Stimulated activated CD4-positive, alpha-beta T cell treated with anti-CD3 and anti-CD28 coated beads, Interleukin-1b, Interleukin-23, amount 100 ng/mL, for 48 hours (primary cell): ENCODE measurements at places on chromosomes 6 and 20.

- DNase-seq: no peak
These were observed 58.4 kb downstream of the ANKEF1 start for GRCh38 chr20:10093087-10093591.

- no peak for DNase-seq
These were observed 39.6 kb downstream of the PDSS2 start for GRCh38 chr6:107419733-107420132.

GRCh38 chr6:27867051-27867944 lies 44.9 kb downstream of the OR2B2 start:
- DNase-seq: peak; percentile 91

GRCh38 chr6:5308066-5308465 lies 46.8 kb downstream of the FARS2 start:
- no peak for DNase-seq

GRCh38 chr6:5223309-5223708 lies 37.4 kb downstream of the LYRM4 start:
- DNase-seq: no peak

GRCh38 chr6:47403801-47404200 lies 73.8 kb upstream of the CD2AP start:
- DNase-seq: no peak

GRCh38 chr6:56961151-56961550 lies 6.2 kb downstream of the BEND6 start:
- DNase-seq: no peak

GRCh38 chr6:128063850-128064539 lies 163.1 kb upstream of the THEMIS start:
- no peak for DNase-seq

GRCh38 chr20:20338133-20338730 lies 29.7 kb upstream of the INSM1 start:
- DNase-seq: no peak

GRCh38 chr6:124541573-124541972 lies 420.7 kb upstream of the RNF217 start:
- DNase-seq: no peak

DNA sequence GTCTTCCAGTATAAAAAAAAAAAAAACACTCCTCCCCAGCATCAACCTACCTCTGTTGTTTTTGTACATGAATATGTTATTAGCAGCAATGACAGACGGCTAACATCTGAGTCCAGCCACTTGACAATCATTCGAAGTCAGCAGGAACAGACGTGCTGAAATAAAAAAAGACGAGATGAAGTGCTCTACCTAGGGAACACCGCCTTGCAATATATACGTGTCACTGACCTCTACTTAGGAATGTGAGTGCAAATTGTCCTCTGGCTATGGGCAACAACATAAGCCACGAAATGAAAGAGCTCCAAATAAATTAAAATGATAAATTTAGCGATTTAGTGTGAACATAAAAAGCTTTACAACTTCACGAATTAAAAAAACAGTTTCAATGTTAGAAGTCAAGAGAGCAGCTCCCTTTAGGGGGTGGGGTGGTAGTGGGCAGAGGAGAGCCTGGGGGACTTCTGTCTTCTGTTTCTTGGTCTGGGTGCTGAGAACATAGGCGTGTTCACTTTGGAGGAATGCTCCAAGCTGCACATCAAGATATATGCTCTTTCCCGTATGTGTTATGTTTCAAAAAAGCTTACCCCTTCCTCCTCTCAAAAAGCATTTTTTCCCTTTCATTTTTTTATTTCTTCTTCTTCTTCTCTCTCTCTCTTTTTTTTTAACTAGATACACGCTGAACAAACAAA lies 23.3 kb downstream of the EDN1 start:
- no peak for DNase-seq

DNA sequence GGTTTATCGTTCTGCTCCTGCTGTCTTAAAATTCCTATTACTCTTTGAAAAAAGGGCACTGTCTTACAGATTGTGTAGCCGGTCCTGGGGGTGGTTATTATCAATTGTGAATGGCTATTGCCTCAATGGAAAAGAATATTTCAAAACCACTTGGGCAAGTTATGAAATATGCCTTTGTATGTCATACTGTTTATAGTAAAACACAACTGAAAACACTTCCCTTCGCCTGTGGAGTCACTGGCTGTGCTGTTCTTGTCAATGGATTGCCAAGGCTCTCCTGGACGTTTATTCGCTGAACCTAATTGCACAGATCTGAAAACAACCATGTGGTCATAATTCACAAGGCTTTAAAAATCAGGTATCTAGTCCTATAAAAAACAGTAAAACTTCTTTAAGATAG lies 47.8 kb upstream of the TAGAP start:
- DNase-seq: no peak

DNA sequence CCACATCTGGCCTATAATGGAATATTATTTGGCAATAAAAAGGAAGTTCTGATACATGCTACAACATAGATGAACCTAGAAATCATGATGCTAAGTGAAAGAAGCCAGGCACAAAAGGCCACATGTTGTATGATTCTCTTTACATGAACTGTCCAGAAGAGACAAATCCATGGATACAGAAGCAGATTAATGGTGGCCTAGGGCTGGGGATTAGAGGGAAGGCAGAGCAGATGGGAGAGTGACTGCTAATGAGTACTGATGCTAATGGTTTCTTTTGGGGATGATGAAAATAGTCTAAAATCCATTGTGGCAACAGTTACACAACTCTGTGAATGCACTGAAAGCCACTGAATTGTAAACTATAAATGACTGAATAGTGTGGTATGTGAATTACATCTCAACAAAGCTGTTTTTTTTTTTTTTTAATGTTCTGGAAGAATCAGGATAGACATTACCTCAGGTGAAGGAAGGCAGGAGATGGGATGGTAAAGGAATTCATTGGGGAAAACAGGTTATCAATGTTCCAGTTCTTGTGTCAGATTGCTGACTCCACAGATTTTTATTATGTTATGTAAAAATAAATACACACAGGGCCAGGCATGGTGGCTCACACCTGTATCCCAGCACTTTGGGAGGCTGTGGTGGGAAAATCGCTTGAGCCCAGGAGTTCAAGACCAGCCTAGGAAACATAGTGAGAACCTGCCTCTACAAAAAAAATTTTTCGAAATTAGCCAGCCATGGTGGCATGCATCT lies 8.9 kb upstream of the SOX12 start:
- no peak for DNase-seq

GRCh38 chr6:24581084-24581669 lies 64.8 kb downstream of the KIAA0319 start:
- peak; percentile 77 for DNase-seq

DNA sequence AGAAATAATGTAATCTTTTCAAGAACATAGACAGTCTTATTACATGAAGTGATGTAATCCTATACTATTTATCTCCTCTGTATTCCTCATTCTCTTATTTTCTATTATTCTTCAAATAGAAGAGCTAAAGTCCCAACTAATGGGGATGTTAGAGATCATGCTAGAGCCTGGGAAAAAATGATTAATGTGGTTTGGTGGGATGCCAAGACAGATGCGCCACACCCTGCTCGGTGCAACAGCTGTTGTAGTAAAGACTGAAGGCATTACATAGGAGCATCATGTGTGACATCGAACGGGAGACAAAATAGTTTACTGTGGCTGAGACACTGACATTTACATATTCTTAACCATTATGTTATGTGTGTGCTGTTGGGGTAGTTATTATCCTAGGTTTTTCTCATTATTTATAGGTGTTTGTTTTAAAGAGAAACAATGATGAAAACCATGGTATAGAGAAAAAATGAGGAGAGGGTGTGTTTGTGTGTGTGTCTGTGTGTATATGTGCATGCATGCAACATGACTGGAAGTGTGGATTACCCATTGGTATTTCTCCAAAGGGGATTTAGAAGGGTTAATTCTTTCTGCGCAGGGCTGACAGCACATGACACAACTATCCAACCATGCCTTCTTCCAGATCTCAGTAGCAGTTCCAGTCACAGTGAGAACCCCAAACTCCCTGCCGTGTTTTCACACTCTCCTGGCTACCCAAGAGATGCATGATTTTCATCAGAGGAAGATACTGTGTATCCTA lies 155.3 kb downstream of the EYA4 start:
- no peak for DNase-seq

DNA sequence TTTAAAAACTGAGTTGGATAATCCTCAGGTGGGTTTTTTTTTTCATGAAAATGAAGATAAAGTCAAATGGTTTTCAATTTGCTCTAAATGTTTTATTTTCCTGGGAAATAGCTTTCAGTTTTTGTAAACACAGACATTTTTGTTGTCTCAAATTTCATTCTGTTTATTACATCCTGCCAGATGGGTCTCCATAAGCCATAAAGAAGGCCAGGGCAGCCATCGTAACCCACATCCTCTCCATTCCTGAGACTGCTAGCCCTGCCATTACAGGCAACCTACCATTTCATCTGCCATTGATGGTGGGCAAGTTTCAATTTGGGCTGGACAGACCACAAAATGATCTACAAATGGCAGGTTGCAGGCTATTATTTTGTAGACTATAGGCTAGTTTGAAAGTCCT lies 60.8 kb downstream of the BTBD3 start:
- DNase-seq: no peak

GRCh38 chr20:61301711-61302525 lies 49.9 kb downstream of the CDH4 start:
- no peak for DNase-seq
